AG08395 (cell line): ENCODE measurements at places on chromosomes 13 and 19.

GRCh38 chr19:19570571-19570970, 32.5 kb downstream of the CILP2 start:
- no peak for DNase-seq

DNA sequence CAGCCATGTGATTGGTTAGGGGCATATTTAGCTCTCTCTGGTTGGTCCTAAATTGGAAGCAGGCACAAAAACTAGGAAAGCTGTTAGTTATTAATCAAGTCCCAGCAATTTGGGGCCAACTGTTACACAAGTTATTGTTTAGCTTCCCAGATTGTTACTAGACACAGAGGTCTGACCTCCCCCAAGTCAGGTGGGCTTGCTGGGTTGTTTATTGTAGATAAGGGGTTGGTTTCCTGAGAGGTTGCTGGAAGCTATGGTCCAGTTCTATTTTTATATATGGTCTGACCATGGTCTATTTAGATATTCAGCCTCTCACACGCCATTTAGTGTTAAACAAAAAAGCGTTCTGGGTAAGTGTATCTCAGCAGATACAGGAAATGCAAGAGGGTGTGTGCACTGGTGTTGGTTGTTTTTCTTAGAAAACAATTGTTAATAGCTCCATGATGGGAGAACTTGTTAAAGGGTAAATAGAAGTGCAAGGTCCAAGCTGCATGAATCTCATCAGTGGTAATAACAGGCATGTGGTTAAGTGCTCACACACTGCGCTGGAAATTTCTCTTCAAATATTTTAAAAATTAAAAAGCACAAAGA, 150.0 kb downstream of the RAP2A start:
- no peak for DNase-seq

DNA sequence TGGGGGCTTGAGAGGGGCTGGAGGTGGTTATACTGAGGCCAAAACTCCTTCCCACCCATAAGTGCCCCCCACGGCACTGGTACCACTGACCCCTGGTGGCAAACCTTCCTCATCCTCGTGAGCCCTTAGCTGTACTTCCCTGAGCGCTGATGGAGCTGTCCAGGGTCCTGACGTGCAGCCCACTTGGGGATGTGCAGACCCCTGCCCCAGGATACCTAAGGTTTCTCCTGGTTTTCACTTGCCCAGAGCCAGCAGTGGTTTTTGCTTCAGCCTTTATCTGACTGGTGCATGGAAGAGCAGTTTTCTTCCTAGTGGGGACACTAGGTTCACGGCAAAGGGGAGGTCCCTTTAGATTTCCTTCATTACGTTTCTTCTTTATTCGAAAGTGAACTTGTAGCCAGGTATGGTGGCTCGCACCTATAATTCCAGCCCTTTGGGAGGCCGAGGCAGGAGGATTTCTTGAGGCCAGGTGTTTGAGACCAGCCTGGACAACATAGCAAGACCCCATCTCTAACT, 28.7 kb upstream of the KCTD15 start:
- peak; percentile 30 for DNase-seq

GRCh38 chr13:31274390-31274789, 74.6 kb downstream of the B3GLCT start:
- peak; percentile 52 for DNase-seq

DNA sequence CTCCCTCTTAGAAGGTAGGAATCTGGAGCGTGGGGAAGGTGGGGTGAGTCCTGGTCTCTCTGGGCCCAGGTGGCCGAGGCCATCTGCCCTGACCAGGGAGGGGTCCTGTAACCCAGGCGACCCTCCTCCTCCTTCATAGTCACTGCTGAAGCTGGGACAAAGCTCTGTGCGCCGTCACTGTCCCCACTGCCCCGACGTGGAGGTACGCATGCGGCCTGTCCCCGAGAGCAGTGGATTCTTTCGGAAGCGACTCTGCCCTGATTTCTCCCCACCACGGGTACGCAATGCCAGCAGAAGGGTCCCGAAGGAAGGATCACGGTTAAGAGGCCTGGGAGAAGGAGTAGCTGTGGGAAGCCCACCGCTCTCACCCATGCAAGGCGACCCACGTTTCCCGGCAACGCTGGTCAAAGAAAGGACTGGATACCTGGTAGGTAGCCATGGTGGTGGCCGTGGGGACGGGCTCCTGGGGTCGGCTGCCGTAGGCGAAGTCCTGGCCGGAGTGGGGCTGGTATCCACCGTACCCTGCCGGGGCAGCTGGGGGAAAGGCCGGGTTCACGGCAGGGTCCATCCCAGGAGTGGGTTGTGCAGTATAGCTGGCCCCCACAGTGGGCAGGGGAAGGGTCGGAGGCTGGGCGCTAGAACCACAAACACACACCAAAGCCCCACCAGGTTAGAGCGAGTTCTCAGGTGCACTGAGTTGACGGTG, 34.3 kb downstream of the ZFR2 start:
- no peak for DNase-seq

- no peak for DNase-seq
Observed at GRCh38 chr19:12133069-12133468, 7.1 kb downstream of the ZNF20 start.

GRCh38 chr13:41145136-41145908, 12.7 kb upstream of the KBTBD6 start:
- DNase-seq, result no peak

GRCh38 chr19:1015782-1016646, 4.9 kb downstream of the TMEM259 start:
- no peak for DNase-seq

- DNase-seq, result no peak
Observed at GRCh38 chr13:56457535-56458190, 683.1 kb upstream of the PRR20A start.
